ENCODE measurements at places on chromosomes 11 and 22.

DNA sequence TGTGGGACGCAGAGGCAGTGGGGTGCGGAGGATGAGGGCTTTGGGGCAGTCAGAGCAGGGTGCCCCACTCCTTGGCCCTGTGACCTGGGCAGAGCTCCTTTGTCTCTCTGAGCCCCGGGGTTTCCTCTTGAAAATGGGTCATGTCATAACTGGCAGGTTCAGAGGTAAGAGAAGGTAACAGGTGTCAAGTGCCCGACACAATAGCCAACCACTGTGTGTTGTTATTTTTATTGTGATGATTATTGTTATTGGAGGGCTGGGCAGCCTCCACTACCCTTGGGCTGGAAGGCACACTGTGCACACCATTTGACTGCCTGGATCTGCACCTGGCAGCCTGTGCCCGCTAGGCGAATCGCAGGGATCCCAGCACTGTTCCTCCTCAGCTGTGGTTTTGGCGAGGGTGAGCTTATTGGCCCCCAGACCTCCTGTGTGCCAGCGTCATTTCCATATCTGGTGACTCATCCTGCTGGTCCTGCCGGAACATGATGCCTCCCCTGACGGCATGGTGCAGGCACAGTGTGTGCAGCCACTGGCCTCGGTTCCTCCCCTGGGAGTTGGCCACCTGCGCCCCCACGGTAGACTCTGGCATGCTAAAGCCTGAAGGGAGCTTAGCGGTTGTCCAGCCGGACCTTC is 15.4 kb upstream of the SOX10 start:
- peak; percentile 42 for DNase-seq

- no peak for DNase-seq
Observed at GRCh38 chr11:85167471-85167870, 459.7 kb downstream of the DLG2 start.

- DNase-seq: peak; percentile 87
Observed at GRCh38 chr11:10233581-10233980, 60.4 kb downstream of the SBF2 start.

- DNase-seq: no peak
Observed at GRCh38 chr11:65657426-65657825, 5.3 kb downstream of the RELA start.

DNA sequence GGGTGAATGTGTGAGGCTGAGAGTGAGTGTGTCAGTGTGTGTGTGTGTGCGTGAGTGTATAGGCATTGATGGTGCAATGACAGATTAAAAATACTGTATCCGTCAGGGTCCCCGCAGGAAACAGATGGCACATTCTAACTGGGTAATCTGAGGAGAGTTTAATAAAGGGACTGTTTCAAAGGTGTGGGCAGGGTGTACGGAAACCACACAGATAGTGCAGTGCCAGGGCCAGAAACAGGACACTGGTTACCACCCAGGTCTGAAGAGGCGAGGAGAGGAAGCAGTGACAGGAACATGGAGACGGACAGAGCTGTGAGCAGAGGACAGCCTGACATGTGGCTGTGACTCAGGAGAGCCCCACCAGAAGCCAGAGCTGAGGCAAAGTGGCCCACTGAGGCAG is 16.5 kb downstream of the P2RX3 start:
- no peak for DNase-seq

DNA sequence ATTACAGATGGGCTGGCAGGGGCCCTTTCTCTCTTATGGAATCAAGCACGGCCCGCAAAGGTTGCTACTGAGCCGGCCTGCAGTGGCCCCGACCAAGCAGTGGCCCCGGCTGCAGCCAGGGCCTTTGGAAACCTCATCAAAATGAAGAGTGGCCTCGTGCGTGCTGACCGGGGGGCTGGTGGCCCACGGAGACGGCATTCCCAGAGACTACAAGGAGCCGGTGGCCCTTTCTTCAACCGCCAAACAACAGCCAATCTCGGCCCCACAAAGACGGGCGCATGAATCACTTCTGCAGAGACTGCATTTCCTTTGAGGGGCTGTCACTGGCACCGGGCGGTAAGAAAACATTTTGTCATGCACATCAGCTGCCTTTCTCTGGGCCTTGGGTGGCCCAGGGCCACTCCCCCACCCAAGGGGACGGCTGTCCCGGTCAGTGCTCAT is 43.1 kb upstream of the FGF3 start:
- DNase-seq: no peak

- no peak for DNase-seq
Observed at GRCh38 chr11:92527467-92527866, 302.8 kb downstream of the FAT3 start.

DNA sequence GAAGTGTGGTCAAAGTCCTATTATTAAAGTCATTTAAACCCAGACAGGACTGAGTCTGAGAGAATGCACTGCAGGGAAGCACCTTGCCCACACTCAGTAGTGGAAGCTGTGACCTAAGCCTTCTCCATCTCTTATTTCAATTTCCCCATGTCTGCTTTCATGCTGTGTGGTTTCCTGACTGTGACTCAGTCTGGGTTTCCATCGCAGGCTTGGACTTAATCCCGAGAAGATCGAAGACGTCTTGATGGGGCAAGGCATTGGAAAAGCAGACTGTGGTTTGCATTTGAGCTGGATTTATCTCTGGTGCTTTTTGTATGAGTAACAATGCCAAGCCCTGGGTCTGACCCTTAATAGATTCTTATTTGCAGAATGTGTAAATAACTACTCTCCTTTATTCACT is 238.9 kb downstream of the NTM start:
- peak; percentile 28 for DNase-seq

- DNase-seq: peak; percentile 94
Observed at GRCh38 chr11:8959546-8960166, 4.6 kb downstream of the TMEM9B start.

Measured in fibroblast of the aortic adventitia (primary cell).